Type B pancreatic cell (in vitro differentiated cells): ENCODE measurements at places on chromosomes 3 and 15.

DNA sequence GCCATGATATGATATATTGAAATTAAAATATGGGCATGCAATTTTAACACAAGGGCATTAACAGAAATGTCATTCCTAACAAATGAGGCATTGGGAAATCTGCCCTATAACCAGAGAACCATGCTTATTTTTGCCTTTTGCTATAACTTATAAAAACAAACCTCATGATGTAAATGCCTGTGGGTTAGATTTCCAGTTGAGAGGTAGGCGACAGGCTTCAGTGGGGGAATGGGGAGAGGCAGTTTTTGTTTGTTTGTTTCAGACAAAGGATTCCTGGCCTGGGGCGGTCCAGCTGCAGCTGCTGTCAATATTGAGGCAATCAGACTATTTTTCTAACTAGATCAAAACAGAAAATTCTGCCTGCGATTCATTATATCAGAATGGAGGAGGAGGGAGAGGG is 490.4 kb upstream of the CFAP20DC start:
- H3K4me3 ChIP-seq = no peak overlapping the region
- H3K27ac ChIP-seq = no peak overlapping the region
- DNase-seq = no peak
- H3K4me1 ChIP-seq = peaks cover 35% of the 10 kb centered on the region

DNA sequence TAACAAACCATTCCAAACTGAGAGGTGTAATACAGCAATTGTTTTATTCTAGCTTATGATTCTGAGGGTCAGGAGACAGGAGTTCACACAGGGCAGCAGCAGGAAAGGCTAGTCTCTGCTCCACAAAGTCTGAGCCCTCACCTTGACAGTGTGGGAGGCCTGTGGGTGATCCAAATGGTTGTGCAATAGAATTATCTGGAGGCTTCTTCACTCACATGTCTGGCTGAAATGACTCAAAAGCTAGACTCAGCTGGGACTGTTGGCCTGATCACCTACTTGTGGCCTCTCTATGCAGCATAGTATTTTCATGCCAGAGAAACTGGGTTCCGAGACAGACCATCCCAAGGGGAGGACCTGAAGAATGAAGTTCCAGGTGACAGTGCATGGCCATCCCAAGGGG is 233.9 kb upstream of the UBE2E2 start:
- H3K27ac ChIP-seq = no peak overlapping the region
- peaks cover 9% of the 10 kb centered on the region for H3K27me3 ChIP-seq
- H3K4me3 ChIP-seq = no peak overlapping the region
- no peaks in the 10 kb centered on the region for H3K36me3 ChIP-seq

DNA sequence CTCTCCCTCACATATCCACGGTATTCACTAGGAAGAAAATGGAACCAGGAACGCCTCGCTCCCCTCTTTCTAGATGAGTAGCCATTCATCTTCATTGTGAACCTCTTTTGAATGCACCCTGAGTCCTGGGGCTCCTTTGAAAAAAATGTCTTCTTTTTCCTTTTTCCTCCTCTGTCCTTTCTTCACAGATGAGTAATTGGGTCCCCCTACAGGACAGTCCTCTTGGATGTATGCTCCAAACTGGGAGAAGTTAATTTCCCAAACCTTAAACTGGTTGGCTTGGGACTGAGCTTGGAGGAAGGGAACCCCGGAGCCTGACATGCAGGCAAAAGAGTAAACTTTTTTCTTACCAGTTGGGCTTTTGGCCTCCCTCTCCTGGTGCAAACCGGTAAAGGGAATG is 108.8 kb downstream of the DPH6 start:
- peaks cover 16% of the 10 kb centered on the region for H3K36me3 ChIP-seq
- H3K27ac ChIP-seq = no peak overlapping the region
- no peak overlapping the region for H3K4me3 ChIP-seq
- H3K4me1 ChIP-seq = peaks cover 6% of the 10 kb centered on the region
- DNase-seq = no peak
- H3K27me3 ChIP-seq = no peaks in the 10 kb centered on the region

DNA sequence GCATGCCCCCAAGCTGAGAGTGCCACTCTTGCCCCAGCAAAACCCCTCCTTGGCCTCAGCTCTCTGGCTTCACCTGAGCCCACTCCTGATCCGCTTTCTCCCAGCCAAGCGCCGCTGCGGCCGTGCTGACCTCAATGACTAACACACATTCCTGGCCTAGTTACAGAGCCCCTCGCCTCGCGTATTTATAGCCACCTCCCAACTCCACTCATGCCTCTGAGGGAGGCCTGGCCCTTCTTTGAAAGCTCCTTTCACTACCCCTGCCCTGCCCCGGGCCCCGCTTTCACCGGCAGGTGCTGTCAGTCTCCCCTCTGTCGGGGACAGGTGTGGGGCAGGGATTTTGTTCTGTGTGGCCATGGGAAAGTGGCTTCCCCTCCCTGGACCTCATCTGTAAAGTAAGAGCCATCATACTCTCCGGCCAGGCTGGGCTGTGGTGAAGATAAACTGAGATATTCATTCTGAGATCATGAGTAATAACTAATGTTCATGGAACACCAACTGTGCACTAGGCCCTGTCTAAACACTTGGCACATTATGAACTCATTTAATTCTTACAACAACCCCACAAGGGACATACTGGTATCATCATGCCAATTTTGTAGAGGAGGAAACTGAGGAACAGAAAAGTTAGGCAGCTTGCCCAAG is 13.2 kb upstream of the ATP2B2 start:
- no peak overlapping the region for H3K27ac ChIP-seq
- no peaks in the 10 kb centered on the region for H3K4me1 ChIP-seq
- H3K27me3 ChIP-seq = peaks cover 70% of the 10 kb centered on the region
- no peak overlapping the region for H3K4me3 ChIP-seq
- H3K36me3 ChIP-seq = no peaks in the 10 kb centered on the region
- peak; percentile 58 for DNase-seq

GRCh38 chr15:55270291-55270690 is 19.3 kb downstream of the RAB27A start:
- no peak for DNase-seq
- no peaks in the 10 kb centered on the region for H3K27me3 ChIP-seq
- H3K4me1 ChIP-seq = peaks cover 12% of the 10 kb centered on the region
- no peaks in the 10 kb centered on the region for H3K36me3 ChIP-seq
- H3K27ac ChIP-seq = no peak overlapping the region

- no peak for DNase-seq
- no peak overlapping the region for H3K27ac ChIP-seq
- peaks cover 8% of the 10 kb centered on the region for H3K27me3 ChIP-seq
- peaks cover 18% of the 10 kb centered on the region for H3K4me1 ChIP-seq
- peaks cover 4% of the 10 kb centered on the region for H3K36me3 ChIP-seq
These were observed 77.5 kb downstream of the ADCY5 start for GRCh38 chr3:123371426-123371825.

DNA sequence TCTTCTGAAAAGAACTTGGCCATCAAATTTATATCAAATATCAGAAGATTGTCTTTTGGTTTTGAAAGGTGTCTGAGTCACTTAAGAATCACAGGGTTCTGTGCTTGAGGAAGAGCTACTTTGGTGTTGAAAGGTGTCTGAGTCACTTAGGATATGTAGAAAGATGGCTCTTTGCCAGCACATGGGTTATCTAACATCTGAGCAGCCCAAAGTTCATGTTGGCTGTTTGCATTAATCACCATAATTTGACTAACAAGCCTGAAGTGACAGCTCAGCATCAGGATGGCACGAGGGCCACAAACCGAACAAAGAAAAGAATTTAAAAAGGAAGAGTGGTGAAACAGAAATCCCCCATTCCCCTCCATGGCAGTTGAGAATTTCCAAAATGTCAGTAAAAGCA is 190.5 kb upstream of the CMC1 start:
- H3K36me3 ChIP-seq = no peaks in the 10 kb centered on the region
- H3K27me3 ChIP-seq = peaks cover 9% of the 10 kb centered on the region
- no peak overlapping the region for H3K27ac ChIP-seq
- DNase-seq = no peak
- no peaks in the 10 kb centered on the region for H3K4me1 ChIP-seq
- H3K4me3 ChIP-seq = no peak overlapping the region

DNA sequence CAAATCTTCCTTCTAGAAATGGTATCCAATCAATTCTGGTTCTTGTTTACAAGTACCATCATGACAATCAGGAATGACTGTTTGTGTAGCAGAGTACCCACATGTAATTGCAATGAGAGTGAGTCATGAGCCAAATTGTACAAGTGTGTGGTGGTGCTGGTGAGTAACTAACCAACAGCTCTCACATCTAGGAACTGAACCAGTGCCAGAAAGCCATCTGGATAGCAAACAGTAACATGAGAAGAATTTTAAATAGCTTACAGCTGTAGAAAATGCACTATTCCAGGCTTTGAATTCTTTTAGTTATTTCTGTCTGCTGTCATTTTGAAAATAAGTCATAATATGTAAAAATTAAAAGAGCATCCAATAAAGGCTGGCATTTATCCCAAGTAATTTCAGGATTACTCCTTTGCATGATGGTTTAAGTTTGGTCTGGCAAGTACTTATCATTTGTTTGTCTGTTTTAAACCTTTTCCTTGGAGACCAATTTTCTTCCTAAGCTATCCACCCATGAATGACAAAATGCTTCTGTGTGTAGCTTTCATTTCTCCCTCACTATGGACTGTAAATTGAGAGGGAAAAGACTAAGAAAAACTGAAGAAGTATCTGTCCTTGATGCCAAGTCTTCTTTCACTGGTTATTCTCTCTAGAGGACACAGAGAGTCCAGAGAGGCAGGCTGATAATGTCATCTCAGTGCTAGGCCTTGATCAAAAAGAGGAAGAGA is 60.0 kb downstream of the PIK3CB start:
- peak overlapping the region; percentile 58 for H3K27ac ChIP-seq
- peaks cover 5% of the 10 kb centered on the region for H3K36me3 ChIP-seq
- DNase-seq = no peak
- no peaks in the 10 kb centered on the region for H3K27me3 ChIP-seq
- H3K4me3 ChIP-seq = no peak overlapping the region

GRCh38 chr15:26686547-26687187 is 86.2 kb downstream of the GABRB3 start:
- DNase-seq = no peak
- H3K4me1 ChIP-seq = no peaks in the 10 kb centered on the region
- no peaks in the 10 kb centered on the region for H3K27me3 ChIP-seq
- H3K36me3 ChIP-seq = no peaks in the 10 kb centered on the region
- no peak overlapping the region for H3K27ac ChIP-seq
